ENCODE measurements at places on chromosomes 6 and 20.
A peak's percentile ranks its signal among the peaks of the same experiment; 100 is the strongest.

GRCh38 chr6:148770408-148771211, 23.8 kb downstream of the UST start:
- no peak for DNase-seq

- no peak for DNase-seq
Measured at GRCh38 chr6:25016014-25016720, 80.4 kb upstream of the RIPOR2 start.

- peak; percentile 26 for DNase-seq
Measured at GRCh38 chr6:63352544-63353285, 32.9 kb upstream of the LGSN start.

GRCh38 chr6:8506126-8506525, 70.8 kb upstream of the SLC35B3 start:
- DNase-seq = peak; percentile 17

DNA sequence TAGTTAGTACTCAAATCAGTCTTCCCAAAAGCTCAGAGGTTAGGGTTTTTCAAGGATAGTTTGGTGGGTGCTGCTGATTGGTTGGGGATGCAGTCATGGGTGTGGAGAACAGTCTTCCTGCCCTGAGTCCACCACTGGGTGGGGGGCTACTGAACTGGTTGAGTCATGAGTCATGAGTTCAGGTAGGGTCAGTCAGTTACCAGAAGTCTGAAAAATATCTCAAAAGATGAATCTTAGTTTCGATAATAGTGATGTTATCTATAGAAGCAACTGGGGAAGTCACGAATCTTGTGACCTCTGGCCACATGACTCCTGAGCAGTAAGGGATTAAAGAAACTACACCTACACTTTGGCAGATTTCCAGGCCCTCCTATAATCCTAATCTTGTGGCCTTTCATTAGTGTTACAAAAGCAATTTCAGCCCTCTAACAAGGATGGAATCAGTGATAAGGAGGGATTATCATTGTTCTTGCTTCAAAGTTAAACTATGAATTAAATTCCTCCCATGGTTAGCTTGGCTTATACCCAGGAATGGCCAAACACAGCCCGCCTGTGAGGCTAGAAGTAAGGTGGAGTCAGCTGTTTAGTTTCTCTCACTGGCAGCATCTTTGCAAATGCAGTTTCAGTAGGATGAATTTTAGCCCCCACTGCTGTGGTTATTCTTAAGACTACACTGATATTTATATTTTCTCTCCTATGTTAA, 33.3 kb upstream of the NKAIN2 start:
- DNase-seq = no peak

DNA sequence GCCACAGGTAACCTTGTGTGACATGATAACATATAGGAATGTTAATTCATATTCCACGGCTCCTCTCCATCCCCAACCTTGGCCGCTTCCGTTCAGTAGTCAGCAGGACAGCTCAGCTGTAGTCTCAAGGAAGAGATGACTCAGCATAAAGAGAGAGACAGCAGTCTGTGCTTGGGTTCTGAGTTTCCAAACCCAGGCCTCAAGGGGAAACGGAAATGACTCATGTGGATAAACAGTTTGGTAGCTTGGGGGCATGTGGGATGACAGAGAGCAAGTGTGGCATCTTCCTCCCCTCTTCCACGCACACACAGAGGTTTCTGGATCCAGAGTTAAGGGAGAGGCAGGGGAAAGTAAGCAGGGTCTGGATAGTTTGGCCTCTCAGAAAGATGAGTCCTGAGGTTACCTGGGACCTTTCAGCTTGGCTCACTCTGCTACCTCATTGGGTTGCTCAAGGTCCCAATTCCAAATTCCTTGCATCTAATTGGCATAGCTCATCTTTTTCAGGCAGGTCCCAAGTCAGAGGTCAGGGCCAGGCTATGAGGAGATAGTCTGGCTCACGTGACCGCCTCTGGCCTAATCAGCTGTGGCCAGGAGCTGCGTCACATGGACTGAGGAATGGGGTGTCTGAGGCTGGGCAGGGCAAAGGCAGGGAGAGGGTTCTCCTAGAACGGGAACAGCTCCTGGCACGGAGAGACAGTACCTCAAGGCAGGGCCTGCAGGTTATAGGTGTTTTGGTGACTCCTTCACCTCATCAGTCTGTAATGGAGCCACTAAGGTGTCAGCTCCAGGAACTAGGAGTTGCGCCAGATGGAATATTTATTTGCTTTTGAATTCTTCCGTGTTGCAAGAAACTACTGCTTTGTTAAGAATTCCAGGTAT, 36.5 kb upstream of the MLN start:
- no peak for DNase-seq

- DNase-seq = peak; percentile 59
Measured at GRCh38 chr6:139881728-139882211, 507.3 kb upstream of the CITED2 start.

GRCh38 chr20:57891014-57891413, 181.2 kb upstream of the PMEPA1 start:
- DNase-seq = no peak

GRCh38 chr20:51542033-51542570, 417 bp downstream of the NFATC2 start:
- peak; percentile 75 for DNase-seq

DNA sequence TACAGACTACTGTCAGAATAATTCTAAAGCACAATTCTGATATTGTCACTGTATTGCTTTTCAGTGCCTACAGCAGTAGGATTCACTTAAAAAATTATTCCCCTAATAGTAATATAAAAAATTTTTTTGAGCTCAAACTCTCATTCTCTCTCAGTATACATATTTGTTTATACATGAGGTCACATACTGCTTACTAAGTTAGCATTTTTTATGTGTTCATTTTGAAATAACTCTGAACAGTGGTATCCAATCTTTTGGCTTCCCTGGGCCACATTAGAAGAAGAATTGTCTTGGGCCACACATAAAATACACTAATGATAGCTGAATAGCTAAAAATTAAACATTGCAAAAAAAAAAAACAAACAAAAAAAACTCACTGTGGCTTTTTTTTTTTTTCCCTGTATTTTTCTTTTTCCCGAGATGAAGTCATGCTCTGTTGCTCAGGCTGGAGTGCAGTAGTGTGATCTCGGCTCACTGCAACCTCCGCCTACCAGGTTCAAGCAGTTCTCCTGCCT, 38.6 kb downstream of the ASXL1 start:
- DNase-seq = no peak

- no peak for DNase-seq
Measured at GRCh38 chr20:17816804-17817587, 117.2 kb downstream of the BANF2 start.

DNA sequence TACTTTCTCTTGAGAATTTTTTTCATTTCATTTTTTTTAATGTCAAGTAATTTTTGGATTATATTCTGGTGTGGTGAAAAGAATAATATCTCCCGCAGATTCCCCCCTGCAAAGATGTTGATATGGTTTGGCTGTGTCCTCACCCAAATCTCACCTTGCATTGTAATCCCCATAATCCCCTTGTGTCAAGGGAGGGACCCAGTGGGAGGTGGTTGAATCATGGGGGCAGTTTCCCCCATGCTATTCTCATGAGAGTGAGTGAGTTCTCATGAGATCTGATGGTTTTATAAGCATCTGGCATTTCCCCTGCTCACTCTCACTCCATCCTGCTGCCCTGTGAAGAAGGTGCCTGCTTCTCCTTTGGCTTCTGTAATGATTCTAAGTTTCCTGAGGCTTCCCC, 58.7 kb upstream of the PMEPA1 start:
- DNase-seq = no peak

DNA sequence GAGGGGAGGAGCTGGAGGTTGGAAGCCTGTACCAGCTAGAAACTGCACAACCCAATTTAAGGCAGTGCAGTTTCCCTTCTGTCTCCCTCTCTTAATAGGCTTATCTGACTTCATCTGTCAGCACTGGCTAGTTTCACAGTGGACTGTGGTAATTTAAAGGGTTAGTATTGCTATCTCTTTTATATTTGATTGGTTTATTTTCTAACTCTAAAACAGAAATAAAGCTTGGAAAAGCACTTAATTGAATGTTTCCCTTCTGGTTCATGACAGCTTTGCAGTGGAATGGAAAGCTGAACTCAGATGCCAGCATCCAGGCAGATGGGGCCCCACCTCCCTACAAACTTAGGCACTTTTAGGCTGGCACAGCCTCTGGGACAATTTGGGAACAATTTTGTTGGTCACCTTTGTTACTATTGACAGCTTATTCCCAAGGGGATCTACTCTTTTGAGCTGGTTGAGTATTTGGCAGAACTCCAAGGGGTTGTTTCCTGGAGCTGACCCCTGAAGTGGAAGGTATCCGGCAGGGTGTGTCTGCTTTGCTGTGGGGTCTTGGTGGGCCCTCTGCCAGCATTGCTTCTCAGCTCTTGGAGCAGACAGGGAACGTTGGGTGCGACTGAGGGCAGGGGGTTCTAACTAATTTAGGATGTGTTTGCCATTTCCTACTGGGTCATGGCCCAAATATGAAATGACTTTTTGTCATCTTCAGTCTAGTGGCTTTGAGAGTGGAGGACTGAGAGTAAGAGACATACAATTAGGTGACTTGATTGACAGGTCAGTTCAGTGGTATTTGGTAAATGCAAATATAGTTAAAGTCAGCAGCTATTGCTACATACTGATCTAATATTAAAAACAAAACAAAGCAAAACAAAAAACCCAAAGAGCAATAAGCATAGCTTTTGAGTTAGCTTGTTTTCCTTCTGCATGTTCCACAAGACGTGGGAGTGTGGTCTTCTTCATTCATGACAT, 9.3 kb downstream of the SH3BGRL2 start:
- DNase-seq = no peak

GRCh38 chr20:58702161-58702510, 9.5 kb downstream of the NPEPL1 start:
- no peak for DNase-seq

- DNase-seq = no peak
Measured at GRCh38 chr20:38298768-38299288, 5.1 kb upstream of the BPI start.
